Activated CD4-positive, alpha-beta T cell treated with anti-CD3 and anti-CD28 coated beads, Interleukin-2, amount 10 ng/mL, durations not matched to agents 7 days and 5 days (primary cell): ENCODE measurements at places on chromosomes 13 and 19. TPM values are rescaled to one million over a fixed set of nuclear protein-coding genes. Genes with fewer than 3 reads are reported as not detected.

GRCh38 chr13:80249516-80250212, 91.3 kb downstream of the SPRY2 start:
- no peak overlapping the region for H3K27ac ChIP-seq
- no peaks in the 10 kb centered on the region for H3K36me3 ChIP-seq
- no peak for DNase-seq
- no peak overlapping the region for H3K4me3 ChIP-seq

The WDR83 gene
- total RNA-seq: 14.4 TPM

The APOC4 gene
- total RNA-seq: not detected

DNA sequence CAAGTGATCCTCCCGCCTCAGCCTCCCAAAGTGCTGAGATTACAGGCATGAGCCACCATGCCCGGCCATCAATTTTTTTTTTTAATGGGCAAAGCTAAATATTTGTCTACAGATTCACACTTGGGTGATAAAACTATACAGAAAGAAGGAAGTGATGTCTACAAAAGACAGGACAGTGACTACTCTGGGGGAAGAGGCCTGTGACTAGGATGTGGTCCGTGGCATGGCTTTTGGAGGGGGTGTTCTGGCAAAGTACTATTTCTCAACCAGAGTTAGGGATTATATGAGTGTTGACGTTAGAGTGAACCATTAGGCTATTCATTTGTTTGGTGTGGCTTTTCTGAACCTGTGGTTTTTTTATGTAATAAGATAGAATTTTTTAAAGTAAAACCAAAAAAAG, 42.7 kb downstream of the INSR start:
- H3K4me1 ChIP-seq: peaks cover 2% of the 10 kb centered on the region
- no peak overlapping the region for H3K4me3 ChIP-seq
- DNase-seq: no peak
- H3K36me3 ChIP-seq: no peaks in the 10 kb centered on the region
- H3K27ac ChIP-seq: no peak overlapping the region

DNA sequence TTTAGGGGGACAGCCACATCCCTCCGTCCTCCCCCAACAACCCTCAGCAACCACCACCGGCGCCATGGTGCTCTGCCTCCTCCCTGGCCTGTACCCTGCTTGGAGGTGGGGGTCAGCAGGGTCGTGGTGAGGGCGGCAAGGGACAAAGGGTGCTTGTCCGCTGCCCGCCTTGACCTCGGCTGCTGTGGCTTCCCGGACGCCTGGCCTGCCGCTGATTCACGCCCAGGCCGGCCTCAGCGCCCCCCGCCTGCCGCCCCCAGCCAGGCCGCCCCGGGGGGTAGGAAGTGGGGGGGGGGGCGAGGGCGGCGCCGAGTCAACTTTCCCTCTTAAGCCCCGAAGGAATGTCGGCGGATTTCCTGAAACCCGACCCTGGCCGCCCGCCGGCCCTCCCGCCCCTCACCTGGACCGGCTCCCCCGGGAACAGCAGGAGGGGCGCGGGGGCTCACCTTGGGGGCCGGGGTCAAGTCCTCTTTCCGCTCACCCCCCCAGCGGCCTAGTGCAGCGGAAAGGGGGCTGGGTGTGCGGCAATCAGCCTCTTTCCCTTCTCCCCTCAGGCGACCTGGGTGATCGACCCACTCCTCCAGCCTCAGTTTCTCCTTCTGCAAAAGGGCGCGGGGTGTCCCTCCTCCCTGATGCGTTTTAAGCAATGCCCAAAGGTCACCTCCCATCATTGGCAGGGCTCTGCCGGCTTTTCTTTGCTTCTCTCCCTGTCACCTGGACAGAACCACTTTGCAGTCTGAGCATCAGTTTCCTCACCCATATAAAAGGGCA, 1.9 kb upstream of the TMEM59L start:
- H3K36me3 ChIP-seq: no peaks in the 10 kb centered on the region
- H3K4me3 ChIP-seq: no peak overlapping the region
- no peak overlapping the region for H3K27ac ChIP-seq
- peaks cover 14% of the 10 kb centered on the region for H3K4me1 ChIP-seq
- H3K27me3 ChIP-seq: peaks cover 75% of the 10 kb centered on the region

- no peak overlapping the region for H3K27ac ChIP-seq
- DNase-seq: no peak
- no peak overlapping the region for H3K4me3 ChIP-seq
- H3K4me1 ChIP-seq: no peaks in the 10 kb centered on the region
- H3K27me3 ChIP-seq: no peaks in the 10 kb centered on the region
Measured at GRCh38 chr13:61830475-61830874, 414.8 kb upstream of the PCDH20 start.

DNA sequence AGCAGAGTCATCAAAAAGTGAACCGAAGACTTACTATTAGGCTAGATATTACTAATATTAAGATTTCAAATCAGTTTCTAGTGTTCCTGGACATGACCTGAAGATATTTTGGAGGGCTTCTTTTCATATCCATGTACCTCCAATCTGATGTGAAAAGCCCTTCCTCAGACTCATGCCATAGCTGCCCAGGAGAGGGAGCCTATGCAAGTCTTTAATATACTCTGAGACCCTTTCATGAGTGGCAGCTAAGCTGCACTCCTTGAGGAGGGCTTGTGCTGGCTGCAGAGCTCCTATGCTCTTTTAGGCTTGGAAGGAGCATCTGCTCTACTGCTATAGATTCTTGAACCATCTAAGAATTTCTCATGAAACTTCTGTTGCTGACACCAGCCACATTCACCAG, 715.3 kb downstream of the OLFM4 start:
- no peaks in the 10 kb centered on the region for H3K27me3 ChIP-seq
- H3K27ac ChIP-seq: no peak overlapping the region
- H3K36me3 ChIP-seq: no peaks in the 10 kb centered on the region

The PRRG2 gene
- total RNA-seq: 1.1 TPM

- H3K4me3 ChIP-seq: no peak overlapping the region
- no peaks in the 10 kb centered on the region for H3K27me3 ChIP-seq
- no peaks in the 10 kb centered on the region for H3K36me3 ChIP-seq
- no peak for DNase-seq
Measured at GRCh38 chr13:64276232-64276631, 2860.6 kb upstream of the PCDH20 start.

- no peak overlapping the region for H3K27ac ChIP-seq
- no peaks in the 10 kb centered on the region for H3K4me1 ChIP-seq
- no peak overlapping the region for H3K4me3 ChIP-seq
- DNase-seq: no peak
Measured at GRCh38 chr19:20969898-20970297, 46.8 kb downstream of the ZNF85 start.

DNA sequence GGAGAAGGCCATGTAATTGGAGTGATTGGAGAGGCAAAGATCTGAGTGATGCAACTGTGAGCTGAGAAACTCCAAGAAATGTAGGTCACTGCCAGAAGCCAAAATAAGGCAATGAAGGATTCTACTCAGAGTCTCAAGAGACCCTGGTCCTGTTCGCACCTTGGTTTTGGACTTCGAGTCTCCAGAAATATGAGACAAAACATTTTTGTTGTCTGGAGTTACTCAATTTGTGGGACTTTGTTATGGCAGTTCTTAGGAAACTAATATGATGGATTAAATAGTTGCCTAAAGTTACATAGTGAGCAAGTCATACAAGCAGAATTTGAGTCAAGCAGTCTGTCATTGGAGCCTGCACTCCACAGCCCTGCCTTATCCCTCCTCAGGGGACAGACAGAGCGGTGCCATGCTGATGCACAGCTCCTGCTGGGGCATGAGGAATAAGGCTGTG, 104.2 kb downstream of the ITGBL1 start:
- no peak overlapping the region for H3K27ac ChIP-seq
- no peaks in the 10 kb centered on the region for H3K4me1 ChIP-seq
- DNase-seq: no peak
- peaks cover 15% of the 10 kb centered on the region for H3K27me3 ChIP-seq

The MBD3L4 gene
- not detected for total RNA-seq

DNA sequence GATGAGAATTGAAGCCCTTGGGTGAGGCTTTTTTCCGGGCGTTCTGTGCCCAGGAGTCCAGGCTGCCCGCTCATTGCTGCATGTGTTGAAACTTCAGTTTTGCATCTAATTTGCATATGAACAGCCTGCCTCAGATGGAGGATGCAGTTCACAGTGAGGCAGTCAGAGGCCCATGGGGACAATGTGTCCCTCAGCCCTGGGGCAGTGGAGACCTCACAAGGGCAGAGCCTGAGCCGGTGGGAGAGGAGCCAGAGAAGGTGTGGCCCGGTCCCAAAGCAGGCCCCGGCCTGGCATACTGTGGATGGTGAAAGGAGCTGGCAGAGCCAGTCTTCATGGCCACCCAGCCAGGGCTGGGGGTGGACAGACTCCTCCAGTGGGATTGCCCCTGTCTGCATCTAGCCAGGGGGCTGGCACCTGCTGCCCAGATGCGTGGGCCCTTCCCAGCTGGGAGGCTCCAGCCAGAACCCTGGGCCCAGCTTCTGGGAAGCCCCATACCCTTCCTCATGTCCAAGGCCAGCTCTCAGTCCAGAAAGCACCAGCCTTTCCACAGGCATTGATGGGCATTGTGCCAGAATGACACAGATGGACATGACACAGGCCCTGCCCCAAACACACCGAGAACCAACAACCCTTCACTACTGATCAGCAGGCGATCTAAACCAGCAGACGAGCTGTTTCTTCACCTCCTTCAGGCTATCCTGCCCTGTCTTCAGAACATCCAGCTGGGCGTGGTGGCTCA, 32.9 kb upstream of the KCTD15 start:
- no peaks in the 10 kb centered on the region for H3K36me3 ChIP-seq
- H3K27ac ChIP-seq: no peak overlapping the region
- no peaks in the 10 kb centered on the region for H3K27me3 ChIP-seq
- no peaks in the 10 kb centered on the region for H3K4me1 ChIP-seq

The C3 gene
- total RNA-seq: not detected

DNA sequence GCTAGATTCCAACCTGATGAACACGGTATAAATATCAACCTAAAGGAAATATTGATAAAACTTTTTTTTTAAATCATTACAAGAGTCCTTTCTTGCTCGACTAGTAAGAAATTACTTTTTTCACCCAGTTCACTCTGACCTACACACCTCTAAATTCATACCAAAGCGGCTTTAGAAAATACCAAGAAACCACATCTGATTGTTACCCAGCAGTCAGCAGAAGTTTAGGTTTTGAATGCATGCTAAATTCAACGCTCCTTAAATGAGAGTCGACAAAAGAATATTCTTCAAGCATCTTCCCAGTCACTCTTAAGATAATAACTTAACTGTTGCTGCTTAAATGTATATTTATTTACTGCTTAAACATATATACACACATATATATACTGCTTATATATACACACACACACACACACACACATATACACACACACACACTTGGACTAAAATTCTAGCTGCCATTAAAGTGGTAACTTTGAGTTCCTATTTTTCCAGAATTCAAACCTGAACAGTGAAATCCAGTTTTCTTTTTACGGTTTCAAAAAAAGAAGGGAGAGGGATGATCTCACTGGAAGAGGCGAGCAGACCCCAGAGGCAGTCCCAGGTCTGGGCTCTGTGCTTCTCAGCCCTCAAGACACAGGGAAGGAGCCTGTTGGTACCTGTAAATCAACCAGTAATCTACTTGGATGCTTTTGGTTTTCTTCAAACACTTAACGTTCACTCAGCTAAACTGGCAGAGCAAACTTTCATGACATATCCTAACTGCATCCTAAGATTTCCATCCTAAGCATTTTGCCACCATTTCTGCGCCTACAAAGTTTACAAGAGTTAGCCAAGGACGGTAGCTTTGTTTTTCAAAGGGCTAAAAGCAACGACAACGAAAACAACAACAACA, 1.7 kb downstream of the STK24 start:
- H3K27ac ChIP-seq: peak overlapping the region; percentile 93
- no peaks in the 10 kb centered on the region for H3K27me3 ChIP-seq
- peak overlapping the region; percentile 98 for H3K4me3 ChIP-seq
- DNase-seq: no peak
- H3K36me3 ChIP-seq: peaks cover 30% of the 10 kb centered on the region

The ZFP30 gene
- 16.8 TPM for total RNA-seq

The LYL1 gene
- 2.3 TPM for total RNA-seq

The ACP5 gene
- total RNA-seq: 27.5 TPM

The GPX4 gene
- 106 TPM for total RNA-seq
